ENCODE measurements at places on chromosomes 5 and 9.

DNA sequence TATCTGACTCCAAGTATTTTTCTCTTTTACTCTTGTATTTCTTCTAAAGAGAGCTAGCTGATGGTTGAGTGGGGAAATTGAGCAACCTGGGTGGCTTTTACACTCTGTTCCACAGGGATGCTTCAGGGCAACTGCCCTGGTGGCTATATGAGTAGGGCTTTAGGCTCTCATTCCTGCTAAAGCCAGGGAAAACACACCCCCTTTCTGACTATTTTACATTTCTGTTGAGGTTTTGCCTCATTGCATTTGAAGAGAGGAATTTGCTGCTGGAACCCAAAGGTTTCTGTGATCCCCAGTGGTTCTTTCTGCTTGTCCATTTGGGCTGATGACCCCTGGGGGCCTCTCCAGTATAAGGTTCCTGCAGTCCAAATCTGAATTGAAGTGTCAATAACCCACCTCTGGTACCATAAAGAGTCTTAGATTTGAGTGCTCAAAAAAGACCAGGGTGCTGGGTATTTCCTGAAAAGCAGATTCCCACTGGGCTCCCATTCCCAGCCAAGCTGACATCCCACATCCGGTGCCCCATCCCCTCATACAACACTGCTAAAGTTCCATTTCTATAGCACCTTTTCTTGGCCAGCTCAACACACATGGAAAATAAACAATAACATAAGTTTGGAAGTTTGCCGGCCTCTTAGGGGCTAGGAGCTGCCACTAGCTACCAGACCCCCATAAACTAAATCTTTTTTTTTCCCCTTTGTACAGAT is 59.5 kb downstream of the PAPPA start:
- DNase-seq, result no peak

DNA sequence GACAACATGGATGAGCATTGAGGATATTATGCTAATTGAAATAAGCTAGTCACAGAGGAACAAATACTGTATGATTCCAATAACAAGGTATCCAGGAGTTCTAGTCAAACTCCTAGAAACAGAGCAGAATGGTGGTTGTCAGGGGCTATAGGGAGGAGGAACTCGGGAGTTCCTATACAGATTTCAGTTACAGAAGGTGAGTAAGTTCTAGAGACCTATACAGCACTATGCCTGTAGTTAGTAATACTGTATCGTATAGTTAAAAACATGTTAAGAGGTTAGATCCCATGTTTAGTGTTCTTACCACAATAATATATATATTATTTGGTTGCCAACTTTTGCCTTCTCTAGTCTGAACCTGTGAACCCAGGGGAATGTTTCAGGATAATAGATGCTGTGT is 7.9 kb upstream of the OXCT1 start:
- DNase-seq, result no peak

GRCh38 chr5:113240951-113241726 is 193.7 kb downstream of the TSSK1B start:
- DNase-seq, result no peak

GRCh38 chr5:102681403-102681983 is 73.6 kb upstream of the PAM start:
- peak; percentile 59 for DNase-seq

DNA sequence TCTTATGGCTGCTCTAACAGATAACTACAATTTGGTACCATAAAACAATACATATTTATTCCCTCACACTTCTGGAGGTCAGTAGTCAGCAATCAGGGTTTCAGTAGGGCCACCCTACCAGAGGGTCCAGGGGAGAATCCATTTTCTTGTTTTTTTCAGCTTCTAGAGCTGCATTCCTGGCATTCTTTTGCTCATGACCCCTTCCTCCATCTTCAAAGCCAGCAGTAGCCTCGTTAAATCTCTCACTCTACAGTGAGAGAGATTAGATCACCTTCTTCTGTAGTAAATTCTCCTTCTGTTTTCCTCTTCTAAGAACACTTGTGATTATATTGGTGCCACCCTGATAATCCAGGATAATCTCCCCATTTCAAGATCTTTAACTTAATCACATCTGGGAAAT is 187.4 kb downstream of the RFK start:
- no peak for DNase-seq

DNA sequence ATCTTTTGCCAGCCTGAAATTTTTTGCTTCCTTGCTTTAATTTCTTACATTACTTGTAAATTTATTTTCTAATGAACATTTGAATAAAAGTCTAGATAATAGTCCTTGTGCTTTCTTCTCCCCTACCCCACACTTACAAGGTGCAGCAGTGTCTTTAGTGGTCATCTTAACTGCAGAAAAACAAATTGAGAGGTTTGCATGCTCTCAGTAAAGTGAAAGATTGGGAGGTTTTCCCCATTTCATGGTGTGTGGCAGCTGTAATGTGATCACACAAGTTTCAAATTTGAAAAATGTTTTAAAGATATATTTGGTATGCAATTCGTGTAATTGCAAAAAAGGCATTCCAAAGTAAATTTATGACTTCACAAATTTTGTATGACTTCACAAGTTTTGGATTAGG is 14.7 kb downstream of the APC start:
- DNase-seq, result no peak

GRCh38 chr5:147554261-147554817 is 44.5 kb upstream of the DPYSL3 start:
- no peak for DNase-seq

DNA sequence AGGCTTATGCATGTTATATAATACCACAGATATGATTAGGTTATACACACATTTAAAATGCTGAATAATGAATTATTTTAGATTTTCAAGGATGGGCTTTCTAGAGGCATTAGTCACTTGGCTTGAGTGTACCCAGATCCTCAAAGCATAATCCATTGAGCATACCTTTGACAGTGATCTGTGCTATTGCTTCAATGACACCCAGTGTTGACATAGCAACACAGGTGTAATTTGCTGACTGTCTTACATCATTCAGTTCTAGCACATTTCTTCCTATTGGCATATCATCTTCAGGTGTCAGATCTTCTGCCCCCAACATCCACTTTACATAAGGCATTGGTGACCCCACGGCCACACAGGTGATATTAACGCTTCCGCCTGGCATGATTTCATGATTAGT is 721.5 kb upstream of the DMAC1 start:
- DNase-seq, result no peak

GRCh38 chr9:5231212-5231611 is at the start of gene INSL4:
Gene INSL4, plus strand, starts transcription at chr9:5231419. Its CDS starts 105 bp downstream, at chr9:5231524.
- no peak for DNase-seq

- DNase-seq, result no peak
These were observed 211.9 kb downstream of the NXNL2 start for GRCh38 chr9:88746743-88747398.

DNA sequence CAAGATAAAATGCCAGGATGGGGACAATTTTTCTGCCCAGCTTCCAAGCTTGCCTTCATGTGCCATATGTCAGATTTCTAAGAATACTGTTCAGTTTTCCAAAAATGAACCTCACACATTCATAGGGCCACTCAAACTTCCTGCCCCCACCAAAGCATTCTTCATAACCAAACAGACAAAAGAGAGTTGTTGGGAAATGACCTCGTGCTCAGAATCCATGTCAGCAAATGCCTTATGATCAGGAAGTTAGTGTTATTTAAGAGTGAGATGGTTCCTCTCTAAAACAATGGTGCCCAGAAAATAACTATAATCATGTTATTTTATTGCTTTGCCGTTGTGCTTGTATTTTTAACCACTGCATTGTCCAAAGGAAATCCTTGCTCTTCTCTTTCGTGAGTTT is 208.2 kb downstream of the ZNF608 start:
- DNase-seq, result no peak

DNA sequence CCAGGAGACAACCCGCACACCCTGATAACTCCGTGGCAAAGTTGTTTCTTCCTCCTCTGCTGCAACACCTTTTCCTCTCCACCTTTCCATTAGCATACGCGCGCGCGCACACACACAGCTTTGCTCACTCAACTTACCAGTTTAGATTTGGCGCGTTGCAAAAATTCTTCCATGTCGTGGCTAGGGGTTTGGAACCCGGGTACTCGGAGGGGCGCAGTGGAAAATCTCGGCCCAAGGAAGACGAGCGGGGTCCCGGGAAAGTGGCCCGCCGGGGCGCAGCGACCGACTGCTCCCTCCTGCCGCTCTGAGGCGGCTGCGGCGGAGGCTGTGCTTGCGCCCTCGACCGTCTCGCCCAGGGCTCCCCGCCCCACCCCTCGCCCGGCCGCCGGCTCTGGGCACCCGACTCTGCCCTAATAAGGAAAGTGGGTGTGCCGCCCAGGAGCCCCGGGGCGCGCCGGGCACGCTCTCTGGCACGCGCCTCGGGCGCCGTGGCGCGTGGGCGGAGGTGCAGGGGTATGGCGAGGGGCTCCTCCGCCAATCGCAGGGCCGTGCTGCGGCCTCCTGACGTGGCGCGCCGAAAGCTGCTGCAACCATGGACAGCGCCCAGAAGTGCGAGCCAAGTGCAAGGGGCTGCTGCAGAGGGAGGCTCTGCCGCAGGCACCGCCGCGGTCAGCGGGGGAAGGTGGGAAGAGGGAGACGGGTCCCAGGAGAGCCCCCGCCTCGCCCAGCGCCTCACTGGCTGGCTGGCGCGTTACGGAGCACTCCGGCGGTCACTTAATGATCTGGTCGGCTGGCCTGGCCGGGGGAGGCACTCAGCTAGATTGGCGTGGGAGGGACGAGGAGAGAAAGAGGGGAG is at the start of gene PRUNE2:
TSS of gene PRUNE2 (minus strand) at position 324 of the 856 bp plus-strand sequence. CDS start at position 173, 151 bp downstream.
- no peak for DNase-seq
